ENCODE measurements at places on chromosomes 2 and 18.

DNA sequence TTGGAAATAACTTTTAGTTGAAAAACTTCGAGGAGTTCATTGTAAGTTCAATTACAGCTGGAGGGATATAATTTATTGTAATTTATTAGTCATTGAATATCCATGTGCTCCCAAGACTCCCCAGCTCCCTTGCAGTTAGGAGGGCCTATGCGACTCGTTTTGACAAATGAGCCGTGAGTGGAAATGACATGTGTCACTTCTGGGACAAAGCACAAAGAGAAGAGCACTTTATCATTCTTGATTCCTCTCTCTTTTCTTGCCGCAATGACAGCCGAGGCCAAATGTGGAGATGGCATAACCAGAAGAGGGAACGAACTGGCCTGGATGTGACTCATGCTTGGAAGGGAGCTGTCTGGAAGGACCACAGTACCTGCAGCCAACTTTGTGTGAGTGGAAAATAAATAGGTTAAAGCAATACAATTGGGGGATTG lies 44.2 kb upstream of the ITSN2 start:
- no peak for DNase-seq

- DNase-seq = peak; percentile 100
Observed at GRCh38 chr2:231707927-231708772, at the start of gene PTMA. TSS of gene PTMA (plus strand) at chr2:231708525. CDS start at chr2:231708707, 182 bp downstream.

- no peak for DNase-seq
Observed at GRCh38 chr2:38735999-38736320, 15.2 kb downstream of the SRSF7 start.

DNA sequence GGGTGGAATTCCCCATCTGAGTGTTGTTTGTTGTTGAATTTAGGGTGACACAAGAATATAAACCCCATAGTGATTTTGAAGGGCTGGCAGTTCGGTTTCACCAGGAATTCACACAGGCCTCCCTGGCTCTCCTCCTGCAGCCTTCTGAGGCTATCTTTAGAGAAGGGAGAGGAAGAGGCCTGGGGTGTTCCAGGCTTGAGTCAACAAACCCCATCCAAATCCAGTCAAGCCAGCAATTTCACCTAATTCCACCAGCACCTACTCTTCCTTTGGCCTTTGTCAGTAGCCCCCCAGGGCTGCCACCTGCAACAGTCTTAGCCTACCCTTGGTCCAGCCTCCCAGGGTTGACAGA lies 32.0 kb downstream of the MARCHF4 start:
- no peak for DNase-seq

DNA sequence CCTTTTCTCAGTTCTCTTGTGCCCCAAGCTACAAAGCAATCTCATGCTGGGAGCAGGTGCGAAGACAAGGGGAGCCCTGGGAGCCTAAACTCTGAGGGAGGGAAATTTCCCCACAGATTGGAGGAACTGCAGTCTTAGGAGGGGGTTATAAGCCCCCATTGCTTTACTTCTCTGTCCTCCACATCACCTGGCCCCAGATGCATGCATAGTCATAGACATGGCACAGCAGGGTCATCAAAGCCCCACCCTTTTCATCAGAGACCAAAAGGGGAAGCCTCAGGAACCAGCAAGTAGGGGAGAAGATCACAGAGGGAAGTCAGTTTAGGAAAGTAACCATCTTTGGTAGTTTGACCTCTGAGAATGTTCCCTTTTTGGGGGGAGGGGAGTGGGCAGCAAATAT lies 33.7 kb downstream of the LANCL1 start:
- DNase-seq = no peak

- DNase-seq = no peak
Observed at GRCh38 chr2:156399224-156399949, 36.8 kb upstream of the GPD2 start.

DNA sequence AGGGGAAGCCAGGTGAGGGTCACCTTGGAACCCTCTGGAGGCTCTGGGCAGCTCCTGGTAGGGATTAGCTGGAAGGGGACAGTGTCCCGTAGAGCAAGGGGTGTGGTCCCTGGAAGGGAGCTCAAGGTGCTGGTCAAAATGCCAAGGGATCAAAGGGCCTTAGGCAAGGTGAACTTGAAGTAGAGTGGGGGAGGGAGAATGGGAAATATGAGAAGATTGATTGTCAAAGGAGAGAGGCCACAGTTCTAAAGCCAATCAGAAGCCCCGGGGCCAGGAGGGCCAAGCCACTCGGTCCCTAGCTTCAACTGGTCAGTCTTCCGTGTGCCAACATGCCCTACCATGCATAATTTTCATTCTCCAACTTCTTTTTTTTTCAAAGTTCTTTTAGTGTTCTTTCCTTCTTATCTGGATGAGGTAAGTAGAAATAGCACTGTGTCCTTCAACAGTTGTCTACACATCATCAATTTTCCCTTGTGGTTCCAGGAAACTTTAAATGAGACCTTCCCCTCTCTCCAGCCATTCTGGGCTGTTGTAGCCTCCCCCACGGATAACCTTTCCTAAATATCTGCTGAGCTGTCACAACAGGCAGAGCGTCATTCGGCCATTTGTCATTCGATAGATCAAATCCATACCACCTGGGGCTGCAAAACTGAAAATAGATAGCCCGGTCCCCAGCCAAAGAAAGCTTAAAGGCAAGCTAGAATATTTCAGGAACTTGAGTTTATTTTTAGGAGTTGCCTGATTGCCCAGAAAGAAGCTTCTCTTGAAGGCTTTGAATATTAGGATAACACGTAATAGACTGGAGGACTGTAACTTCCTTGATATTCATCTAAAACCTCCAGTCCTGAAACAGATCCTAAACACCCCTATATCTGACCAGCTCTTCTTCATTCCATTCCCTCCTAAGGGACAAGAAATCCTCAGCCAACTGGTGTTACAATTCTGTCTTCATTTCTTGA lies 83.3 kb downstream of the ALPK2 start:
- DNase-seq = no peak

- DNase-seq = no peak
Observed at GRCh38 chr2:100739735-100740432, 80.1 kb upstream of the NPAS2 start.

- peak; percentile 67 for DNase-seq
Observed at GRCh38 chr2:66575625-66576310, 140.8 kb downstream of the MEIS1 start.

DNA sequence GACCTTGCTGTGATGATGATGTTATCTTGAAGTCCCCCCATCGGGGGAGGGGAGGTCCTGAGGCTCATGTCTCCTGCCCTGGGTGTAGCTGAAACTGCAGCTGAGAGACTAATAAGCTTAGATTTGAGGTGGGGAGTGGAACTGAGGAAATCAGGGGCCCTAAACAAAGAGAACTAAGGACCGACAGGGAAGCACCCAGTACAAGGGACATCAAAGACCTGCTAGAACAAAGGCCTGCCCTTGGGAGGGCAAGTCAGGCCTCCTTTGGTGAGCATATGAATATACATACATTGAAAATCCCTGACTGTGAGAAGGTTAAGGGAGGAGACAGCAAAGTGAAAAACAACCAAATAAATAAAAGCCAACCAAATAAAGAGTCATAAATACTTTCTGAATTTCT lies 1132.5 kb upstream of the CELF4 start:
- DNase-seq = no peak

- no peak for DNase-seq
Observed at GRCh38 chr2:224145751-224146355, 106.8 kb upstream of the SERPINE2 start.
